ENCODE measurements at places on chromosomes 2 and 18. TPM values are rescaled to one million over a fixed set of nuclear protein-coding genes. Genes with fewer than 3 reads are reported as not detected.

PDE1A gene
- total RNA-seq = 34.9 TPM

FOXI3 gene
- not detected for total RNA-seq

CCDC102B gene
- 3.1 TPM for total RNA-seq

RAB27B gene
- 1.7 TPM for total RNA-seq

TSPYL6 gene
- 0.25 TPM for total RNA-seq

TSHZ1 gene
- 5.2 TPM for total RNA-seq

SH2D6 gene
- not detected for total RNA-seq

LOXL3 gene
- 11.9 TPM for total RNA-seq

RAX gene
- not detected for total RNA-seq

WDFY1 gene
- 62.6 TPM for total RNA-seq

LIMS4 gene
- 4.7 TPM for total RNA-seq

MAP2 gene
- total RNA-seq = 2.1 TPM

G6PC2 gene
- total RNA-seq = not detected

GPR55 gene
- under 0.01 TPM for total RNA-seq

ANKRD30B gene
- total RNA-seq = 2.7 TPM

RGPD3 gene
- 0.45 TPM for total RNA-seq

DSG3 gene
- total RNA-seq = 0.16 TPM

PPM1G gene
- total RNA-seq = 146 TPM

POLR1A gene
- 29.4 TPM for total RNA-seq

DLX2 gene
- total RNA-seq = 0.72 TPM

ASB18 gene
- not detected for total RNA-seq

DSG1 gene
- total RNA-seq = not detected

SERPINB4 gene
- total RNA-seq = not detected
